ENCODE measurements at places on chromosomes 1 and 21.

GRCh38 chr1:198864695-198865094, 225.9 kb downstream of the PTPRC start:
- no peak for DNase-seq

GRCh38 chr1:84939151-84939550, 46.1 kb upstream of the LPAR3 start:
- DNase-seq = peak; percentile 5

DNA sequence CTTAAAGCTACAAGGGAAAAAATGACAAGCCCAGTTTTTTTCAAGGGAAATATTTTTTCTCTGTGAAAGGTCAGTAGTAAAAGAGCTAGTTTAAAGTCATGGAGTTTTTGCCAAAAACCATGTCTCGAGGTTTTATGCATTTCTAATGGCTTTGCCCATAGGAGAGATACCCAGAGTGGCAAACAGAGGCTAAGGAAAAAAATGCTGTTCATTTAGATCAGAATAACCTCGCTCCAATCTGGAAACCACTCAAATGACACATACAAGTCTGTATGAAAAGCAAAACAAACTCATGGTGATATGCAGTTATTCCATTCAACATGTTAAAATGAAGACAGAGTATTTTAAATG, 36.9 kb upstream of the EDEM3 start:
- peak; percentile 15 for DNase-seq

GRCh38 chr1:53957194-53957818, 11.2 kb downstream of the LRRC42 start:
- DNase-seq = no peak

DNA sequence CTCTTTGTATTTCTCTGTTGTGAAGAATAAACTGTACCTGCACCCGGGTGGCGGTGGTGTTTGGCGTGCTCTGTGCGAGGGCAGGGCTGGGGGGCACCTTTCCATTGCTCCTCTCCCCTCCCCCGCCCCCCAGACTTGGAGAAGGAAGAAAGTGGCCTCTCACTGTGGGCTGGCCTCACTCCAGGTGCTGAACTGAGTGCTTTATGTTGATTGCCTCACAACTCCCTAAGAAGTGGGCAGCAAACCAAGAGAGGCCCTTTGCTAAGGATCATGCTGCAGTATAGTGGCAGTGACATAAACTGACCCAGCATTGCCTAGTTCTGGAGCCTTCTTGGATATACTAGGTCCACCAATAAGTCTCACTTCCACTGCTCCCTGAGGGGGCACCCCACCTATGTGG, 20.2 kb downstream of the A3GALT2 start:
- DNase-seq = peak; percentile 81

DNA sequence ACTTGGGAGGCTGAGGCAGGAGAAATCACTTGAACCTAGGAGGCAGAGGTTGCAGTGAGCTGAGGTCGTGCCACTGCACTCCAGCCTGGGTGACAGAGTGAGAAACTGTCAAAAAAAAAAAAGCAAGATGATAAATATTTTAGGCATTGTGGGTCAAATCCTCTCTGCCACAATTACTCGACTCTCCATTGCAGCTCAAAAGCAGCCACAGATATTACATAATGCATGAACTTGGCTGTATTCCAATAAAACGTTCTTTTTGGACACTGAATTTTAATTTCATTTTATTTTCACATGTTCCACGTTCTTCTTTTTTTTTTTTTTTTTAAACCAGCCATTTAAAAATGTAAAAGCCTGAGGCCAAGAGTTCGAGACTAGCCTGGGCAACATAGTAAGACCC, 69.4 kb downstream of the TCP10L start:
- no peak for DNase-seq

DNA sequence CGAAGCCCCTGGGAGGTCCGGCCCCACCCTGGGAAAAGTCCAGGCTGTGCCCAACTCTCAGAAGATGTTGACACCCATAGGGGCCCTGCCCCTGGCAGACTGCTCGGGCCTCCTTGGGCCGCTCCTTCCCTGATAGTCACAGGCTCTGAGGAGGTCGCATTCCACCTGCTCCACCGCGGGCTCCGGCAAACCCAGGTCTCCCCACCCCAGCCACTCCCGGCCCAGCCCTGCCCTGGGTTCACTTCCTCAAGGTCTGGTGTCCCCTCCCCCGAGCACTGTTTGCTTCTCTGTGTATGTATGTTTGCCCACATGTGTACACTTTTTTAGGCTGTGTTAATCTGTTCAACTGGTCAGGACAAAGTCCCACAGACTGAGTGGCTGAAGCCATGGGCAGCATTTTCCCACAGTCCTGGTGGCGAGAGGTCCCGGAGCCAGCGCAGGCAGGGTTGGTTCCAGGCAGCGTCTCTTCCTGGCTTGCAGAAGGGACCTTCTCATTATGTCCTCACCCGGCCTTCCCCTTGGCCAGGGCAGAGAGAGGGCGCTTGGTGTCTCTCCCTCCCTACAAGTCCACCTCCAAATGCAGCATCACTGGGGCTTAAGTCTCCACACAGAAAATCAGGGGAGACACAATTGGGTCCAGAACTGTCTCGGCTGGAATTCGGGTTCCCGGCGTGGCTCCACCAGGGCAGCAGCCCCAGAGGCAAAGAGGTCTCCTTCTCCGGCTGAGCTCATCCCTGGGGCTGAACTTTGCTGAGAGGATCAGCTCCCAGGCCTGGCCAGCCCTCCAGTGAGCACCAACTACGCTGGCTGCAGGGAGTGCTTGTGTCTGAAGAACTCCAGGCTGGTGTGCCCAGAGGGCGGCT, 10.5 kb upstream of the PRXL2B start:
- no peak for DNase-seq

GRCh38 chr1:107609808-107610207, 355.2 kb downstream of the VAV3 start:
- no peak for DNase-seq

DNA sequence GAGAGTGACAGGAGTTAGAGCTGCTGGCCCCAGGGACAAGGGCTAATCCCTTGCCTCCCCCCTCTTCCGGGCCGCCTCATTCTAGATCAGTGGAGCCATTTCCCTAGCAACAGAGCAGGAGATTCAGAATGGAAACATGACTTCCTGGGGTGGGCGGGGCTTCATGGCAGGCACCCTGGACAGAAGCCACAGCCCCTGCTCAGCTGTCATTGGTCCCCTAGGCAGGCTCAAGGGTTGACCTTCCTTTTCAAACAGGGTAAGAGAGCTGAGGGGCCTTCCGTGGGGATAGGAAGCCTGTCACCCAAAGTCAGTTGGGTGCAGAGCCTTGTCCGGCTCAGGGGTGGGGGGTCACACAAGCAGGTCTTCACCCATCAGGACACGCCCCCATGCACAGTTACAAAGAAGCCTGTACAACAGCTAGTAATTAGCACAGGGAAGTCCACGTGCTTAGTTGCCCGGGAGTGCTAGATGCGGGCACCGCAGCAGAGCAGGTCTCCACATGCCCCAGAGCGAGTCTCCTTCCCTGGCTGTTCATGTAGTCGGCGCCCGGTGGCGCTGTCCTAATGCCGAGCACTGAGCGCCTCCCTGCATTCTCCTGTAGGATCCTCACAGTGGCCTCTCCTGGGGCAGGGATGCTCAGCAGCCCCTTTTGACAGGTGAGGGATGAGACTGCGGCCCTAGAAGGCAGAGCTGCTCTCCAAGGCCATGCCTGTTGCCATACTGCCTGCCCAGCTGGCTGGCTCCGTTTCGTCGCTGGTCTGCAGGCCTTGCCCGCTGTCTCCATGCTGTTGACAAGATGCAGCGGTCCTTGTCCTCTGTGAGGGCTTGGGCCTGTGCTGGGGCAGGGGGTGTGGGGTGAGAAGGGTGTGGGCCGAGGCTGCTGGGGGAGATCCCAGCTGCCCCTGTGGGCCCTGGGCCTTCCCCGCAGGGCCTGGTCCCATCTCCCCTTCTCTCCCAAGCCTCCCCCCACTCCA, 5.1 kb downstream of the TMEM201 start:
- DNase-seq = no peak

- DNase-seq = no peak
Observed at GRCh38 chr1:86035101-86035500, 121.5 kb downstream of the COL24A1 start.

- no peak for DNase-seq
Observed at GRCh38 chr1:19743180-19743579, 56.5 kb downstream of the TMCO4 start.

GRCh38 chr1:9410737-9411297, 118.1 kb downstream of the SPSB1 start:
- no peak for DNase-seq

DNA sequence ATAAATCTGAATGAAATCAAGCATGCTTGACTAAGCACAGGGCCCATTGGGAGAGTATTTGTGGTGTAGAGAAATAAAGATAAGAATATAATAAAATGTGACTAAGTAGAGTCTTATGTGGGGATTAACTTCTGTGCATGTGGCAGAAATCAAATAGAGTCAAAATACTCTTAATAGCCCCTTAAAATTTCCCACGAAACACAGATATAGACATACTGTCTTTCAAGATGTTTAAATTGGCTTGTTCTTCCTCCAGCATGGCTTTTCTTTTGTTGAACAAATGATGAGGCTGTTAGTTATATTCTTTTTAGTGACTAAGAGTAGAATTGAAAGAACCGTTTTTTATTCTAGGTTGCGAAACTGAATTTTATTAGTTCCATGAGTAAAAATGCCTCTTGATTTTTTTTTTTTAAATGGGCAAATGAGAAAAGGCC, 112.3 kb downstream of the RPS6KC1 start:
- no peak for DNase-seq

- no peak for DNase-seq
Observed at GRCh38 chr1:244341455-244342450, 110.0 kb downstream of the ADSS2 start.

DNA sequence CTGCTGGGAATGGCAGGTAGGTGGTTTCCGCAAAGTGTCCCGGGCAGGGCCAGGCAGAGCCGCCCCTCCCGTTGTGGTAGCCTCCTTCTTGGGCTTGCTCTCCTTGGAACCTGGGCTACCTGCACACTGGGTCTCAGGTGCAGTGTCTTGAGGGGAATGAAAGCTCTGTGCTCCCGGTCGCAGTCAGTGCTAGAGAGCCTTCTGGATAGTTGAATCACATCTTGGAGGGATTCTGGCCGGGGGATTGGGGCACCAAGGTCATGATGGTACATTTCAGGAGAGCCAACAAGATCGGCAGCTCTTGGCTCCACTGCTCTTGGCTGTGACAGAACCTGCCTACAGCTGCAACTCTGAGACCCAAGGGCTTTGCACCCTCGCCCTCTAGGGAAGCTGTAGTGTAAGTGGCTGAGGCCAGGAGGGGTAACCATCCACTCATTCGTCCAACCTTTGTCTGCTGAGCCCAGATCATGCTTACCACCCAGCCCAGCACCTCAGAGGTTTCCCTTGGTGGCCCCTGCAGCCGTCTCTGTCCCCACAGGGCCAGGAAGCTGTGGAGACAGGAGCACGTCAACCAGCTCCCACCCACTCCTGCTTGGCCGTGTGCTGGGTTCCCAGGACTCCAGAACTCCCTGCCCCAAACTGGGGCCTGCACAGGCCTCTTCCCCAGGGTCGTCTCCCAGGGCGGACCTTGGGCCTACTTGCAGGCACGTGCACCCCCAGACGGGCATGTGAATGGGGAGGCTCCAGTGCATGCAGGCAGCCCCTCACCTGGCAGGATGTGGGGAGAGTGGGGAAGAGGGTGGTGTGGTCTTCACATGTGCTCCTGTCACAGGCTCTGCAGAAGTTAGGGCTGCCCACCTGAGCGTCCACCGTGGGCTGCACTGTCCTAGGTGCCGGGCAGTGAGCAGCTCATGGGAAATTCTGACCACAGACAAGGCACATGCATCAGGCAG, 40.0 kb downstream of the NTPCR start:
- no peak for DNase-seq

GRCh38 chr1:15863156-15863901, 15.8 kb downstream of the SPEN start:
- DNase-seq = no peak

- no peak for DNase-seq
Observed at GRCh38 chr1:64856553-64856952, 109.8 kb downstream of the JAK1 start.

GRCh38 chr1:162568802-162569201, 7.3 kb downstream of the UAP1 start:
- DNase-seq = no peak

DNA sequence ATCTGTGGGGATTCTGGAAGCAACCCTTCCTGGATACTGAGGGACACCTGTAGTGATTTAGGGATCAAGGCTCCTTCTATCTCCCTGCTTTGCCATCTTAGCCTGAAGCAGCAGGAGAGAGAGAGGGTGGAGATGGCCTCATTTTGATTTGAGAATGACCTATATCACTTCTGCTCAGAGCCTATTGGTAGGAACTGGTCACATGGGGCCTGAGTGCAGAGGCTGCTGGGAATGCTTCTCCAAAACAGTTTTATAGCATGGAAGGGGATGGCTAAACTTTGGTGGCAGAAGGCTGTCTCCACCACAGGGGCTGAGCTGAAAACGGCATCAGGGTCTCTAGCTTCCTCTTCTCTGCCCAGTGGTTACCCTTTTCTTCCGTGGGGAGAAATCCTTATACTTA, 105.8 kb downstream of the TBX19 start:
- DNase-seq = no peak

GRCh38 chr1:1210726-1211540, 3.0 kb downstream of the TNFRSF4 start:
- no peak for DNase-seq

GRCh38 chr21:37536616-37537278, 170.2 kb downstream of the DYRK1A start:
- no peak for DNase-seq

- no peak for DNase-seq
Observed at GRCh38 chr1:66788231-66788939, 12.7 kb downstream of the INSL5 start.

DNA sequence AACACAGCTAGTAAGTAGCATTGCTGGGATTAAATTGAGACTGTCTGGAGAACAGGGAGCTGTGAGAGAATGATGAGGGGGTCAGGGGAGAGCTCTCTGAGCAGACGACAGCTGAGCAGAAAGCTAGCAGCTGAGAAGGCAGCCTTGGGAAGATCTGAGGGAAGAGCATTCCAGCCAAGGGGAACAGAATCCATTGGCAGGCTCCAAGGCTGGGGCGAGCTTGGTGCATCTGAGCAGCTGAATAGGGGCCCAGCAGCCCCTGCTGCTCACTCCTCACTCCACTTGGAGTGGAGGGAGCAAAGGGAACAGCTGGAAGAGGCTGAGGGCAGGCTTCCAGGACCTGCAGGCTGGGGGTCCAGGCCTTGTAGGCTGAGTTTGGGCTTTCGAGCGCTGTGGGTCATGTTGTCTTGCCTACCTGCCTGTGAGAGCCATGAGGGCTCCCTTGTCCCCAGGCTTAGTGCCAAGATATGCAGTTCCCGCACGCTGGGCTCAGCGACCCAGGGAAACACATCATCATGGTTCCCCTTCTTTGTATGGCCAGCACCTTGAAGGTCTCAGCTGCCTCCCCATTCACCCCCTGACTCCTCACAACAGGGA, 10.5 kb downstream of the ACOT11 start:
- no peak for DNase-seq

GRCh38 chr1:114094363-114094634, 59.4 kb downstream of the SYT6 start:
- peak; percentile 5 for DNase-seq

GRCh38 chr1:221487781-221488524, 253.9 kb downstream of the DUSP10 start:
- DNase-seq = peak; percentile 78

DNA sequence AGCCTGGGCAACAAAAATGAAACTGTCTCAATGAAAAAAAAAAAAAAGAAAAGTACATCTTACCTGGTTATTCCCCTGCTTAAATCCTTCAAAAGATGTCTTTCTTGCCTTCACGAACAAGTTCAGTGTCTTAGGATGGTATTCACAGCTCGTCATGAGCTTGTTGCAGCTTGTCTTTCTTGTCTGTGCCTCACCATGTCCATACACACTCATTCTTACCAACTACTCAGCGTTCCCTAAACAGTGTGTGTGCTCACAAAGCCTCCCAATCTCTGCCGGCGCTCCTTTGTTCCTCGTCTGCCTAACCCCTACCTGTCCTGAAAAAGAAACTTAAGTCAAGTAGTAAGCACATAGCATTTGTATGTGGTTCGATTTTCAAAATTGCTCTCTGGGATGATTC, 31.1 kb downstream of the UBE4B start:
- DNase-seq = no peak

Measured in astrocyte of the cerebellum (primary cell).